GM13976 (cell line): ENCODE measurements at places on chromosomes 5 and 9.

DNA sequence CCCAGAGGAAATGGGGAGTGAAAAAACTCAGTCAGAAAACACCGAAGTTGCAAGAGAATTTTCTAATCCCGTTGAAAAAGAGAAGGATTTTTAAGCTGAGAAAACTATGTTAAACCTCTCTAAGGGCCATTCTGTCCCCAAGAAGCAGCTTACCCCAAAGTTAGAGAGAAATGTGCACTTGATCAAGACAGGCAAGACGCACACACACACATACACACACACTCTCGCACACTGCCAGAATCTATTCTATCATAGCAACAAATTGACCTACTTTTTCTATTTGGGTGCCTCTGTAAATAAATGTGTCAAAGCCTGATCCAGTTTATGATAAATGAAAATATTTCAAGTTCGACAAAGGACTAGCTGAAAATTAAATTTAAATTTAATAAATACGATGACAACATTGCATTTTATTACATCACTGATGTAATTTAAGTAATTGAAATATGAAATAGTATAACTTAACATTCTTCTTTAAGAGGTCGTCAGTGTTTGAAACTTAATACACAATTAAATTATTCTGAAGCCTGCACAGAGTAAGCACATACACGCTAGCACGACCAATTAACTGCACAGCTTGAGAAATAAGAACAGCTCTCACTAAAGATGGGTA lies 5.9 kb downstream of the NFIL3 start:
- no peak for DNase-seq

- no peak for DNase-seq
Observed at GRCh38 chr5:95861864-95862561, 39.5 kb upstream of the GLRX start.

DNA sequence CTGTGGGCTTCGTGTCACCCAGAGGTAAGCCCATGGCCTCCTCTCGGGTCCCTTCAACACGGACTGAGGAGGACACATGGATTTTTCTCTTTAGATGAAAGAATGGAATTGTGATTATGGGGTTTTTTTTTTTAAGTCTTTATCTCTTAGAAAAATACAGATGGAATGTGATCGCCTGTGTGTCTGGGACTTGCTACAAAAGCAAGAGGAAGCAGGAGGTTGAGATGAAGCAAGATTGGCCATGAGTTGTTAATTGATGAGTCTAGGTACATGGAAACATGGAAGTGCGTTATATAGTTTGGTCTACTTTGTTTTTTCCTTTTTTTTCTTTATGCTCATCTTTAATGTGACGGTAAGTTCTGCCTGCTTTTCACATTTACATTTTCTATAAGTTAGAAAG lies 14.6 kb downstream of the USP20 start:
- DNase-seq: no peak

- DNase-seq: no peak
Observed at GRCh38 chr5:11642438-11642837, 261.8 kb downstream of the CTNND2 start.

DNA sequence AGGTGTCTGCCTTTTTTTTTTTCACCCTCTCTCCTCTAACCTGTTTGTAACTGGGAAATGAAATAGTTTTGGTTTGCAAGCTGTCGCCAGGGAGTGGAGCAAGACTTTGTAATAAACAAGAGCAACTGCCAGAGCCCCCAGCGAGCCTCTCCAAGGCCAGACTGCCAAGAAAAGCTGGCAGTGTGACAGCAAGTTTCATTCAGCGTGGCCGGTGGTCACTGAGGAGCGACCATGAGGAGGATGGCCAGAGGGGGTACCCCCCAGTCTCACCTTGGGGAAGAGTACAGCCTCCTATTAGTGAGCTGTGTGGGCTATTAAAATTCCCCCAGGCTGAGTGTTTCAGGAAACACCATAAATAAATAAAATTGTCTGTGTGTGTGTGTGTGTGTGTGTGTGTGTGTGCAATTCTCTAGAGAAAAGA lies 49.9 kb downstream of the ZFAND5 start:
- no peak for DNase-seq

DNA sequence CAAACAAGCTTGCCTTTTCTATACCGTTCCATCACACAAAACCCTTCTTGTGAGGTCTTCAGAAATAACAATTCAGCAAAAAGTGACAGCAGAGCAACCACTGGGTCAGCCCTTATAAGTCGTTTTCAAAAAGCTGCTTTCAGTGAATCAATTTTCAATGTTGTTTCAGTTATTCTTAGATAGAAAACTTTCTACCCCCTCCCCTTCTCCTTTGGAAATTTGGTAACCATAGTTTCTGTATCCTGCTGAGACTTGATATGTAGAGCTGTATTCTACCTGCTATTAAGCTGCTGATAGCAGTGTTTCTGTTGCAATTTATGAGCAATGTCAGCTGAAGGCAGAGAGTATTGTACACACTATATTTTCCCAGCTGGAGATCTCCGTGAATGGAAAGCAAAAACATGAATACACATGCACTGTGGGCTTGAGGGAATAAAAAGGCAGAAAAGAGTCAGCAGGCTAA lies 75.7 kb downstream of the ZNF608 start:
- DNase-seq: no peak

- DNase-seq: no peak
Observed at GRCh38 chr9:133029994-133030316, 842 bp upstream of the GTF3C5 start.
